ENCODE measurements at places on chromosomes 5 and 9.

DNA sequence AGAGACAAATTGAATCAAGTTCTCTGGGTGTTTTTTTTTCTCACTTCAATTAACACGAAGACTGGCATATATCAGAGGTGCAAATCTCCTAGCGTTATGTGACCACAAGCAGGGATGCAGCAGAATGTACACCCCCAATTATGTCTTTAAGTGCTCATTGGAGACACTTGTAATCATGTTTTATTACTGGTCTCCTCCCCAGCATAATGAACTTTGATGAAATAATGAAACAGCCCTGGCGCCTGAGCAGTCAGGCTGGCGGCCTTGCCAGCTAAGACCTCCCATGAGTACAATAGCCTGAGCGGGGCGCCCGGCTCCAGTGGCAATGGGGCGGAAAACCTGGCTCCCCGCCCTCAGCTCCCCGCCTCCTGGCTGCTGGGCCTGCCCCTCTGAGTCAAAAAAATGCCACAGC lies 209.4 kb upstream of the MSX2 start:
- ATAC-seq, result peak; percentile 37

DNA sequence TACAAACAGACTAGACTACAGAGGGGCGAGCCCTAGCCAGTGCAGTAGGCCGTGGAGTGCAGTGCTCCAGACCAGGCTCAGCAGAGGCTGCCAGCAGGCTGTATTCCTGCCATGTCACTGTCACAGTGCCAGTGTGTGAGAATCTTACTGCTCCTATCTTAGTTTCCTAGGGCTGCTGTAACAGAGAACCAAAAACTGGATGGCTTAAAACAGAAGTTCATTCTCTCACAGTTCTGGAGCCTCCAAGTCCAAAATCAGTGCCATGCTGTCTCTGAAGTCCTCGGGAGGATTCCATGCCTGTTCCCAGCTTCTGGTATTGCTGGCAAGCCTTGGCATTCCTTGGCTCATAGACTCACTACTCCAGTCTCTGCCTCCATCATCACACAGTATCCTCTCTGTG lies 75.0 kb upstream of the SAP30L start:
- no peak for ATAC-seq

- no peak for ATAC-seq
These were observed 52.3 kb downstream of the SLC46A2 start for GRCh38 chr9:112838342-112838741.

GRCh38 chr5:143237664-143238063 lies 165.8 kb downstream of the NR3C1 start:
- ATAC-seq, result no peak

DNA sequence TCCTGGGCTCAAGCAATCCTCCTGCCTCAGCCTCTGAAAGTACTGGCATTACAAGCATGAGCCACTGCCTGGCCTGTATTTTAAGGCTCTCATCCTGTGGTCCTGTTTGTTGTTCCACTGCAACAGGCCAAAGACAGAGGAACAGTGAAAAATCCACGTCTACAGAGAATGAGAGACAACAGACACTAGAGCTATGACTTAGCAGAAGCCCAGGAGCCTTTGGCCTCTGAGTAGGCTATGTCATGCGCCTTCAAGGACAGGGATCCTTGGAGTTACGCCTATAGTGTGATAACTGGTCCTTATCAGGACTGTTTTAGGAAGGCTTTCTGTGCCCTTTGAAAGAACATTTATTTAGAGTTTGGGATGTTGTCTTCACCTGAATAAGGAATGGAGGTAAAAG lies 10.5 kb downstream of the POC5 start:
- ATAC-seq, result no peak

- ATAC-seq, result no peak
These were observed 403.9 kb downstream of the ZNF608 start for GRCh38 chr5:124342584-124342983.

- ATAC-seq, result no peak
These were observed 116.6 kb downstream of the PCSK1 start for GRCh38 chr5:96316487-96316886.

DNA sequence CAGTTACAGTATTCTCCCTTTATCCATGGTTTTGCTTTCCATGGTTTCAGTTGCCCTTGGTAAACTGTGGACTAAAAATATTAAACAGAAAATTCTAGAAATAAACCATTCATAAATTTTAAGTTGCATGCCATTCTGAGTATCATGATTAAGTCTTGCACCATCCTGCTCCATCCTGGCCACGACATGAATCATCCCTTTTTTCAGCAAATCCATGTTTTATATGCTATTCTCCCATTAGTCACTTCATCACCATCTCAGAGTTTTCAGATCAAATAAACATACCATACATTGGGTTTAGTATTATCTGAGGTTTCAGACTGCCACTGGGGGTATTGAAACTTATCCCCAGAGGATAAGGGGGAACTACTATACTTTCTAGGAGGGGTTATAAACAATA lies 234.4 kb upstream of the ATP10B start:
- no peak for ATAC-seq

GRCh38 chr5:180593446-180594206 lies 2.3 kb upstream of the SCGB3A1 start:
- no peak for ATAC-seq

GRCh38 chr9:104850786-104851545 lies 77.0 kb downstream of the ABCA1 start:
- ATAC-seq, result no peak

DNA sequence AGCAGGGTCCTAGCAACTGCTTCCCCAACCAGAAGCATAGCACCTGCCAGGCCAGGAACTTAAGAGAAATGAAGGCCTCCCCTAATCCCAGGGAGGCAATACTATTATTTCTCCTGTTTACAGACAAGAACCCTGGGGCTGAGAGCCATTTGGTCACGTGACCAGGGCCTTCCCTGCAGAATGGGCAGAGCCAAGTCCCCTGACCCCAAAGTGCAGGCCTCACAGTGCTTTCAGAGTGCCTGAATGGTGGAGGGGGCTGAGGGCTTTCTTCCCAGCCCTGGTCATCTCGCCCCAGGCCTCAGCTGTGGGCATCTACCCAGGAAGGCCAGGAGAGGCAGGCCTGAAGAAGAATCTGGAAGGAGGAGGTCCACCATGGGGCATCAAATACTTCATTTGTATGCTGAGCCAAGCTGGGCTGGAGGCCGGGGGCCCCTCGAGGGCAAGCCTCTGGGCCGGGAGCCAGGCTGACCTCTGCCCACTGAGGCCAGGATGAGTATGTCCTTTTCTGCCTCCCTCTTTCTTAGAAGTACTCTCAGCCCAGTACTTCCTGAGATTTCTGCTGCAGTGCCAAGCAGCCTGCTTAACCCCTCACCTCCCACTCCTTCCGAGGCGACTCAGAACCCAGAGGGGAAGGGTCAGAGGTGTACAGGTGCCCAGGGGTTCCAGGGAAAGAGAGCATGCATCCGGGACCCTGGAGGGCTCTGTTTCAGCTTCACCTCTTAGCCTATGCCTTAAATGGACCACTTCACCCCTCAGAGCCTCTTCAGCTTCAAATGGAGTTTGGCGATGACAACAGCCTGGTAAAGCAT lies 18.9 kb upstream of the DUSP1 start:
- no peak for ATAC-seq

DNA sequence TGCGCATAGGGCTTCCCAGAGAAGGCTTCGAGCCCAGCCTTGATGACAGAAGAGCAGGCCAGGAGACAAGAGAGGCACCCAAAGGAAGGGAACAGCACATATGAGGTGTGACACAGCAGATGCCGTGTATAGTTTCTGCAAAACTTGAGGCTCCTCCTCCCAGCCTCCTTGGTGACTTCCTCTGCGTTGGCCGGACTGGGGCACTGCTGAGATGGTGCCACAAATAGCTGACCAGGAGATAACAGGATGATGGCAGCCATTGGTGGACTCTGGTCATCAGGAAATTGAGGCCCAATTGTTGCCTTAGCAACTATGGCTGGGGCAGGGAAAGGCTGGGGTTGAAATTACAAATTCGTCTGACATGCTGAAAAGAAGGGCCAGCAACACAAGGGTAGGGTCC lies 4.8 kb upstream of the ZNF79 start:
- no peak for ATAC-seq

DNA sequence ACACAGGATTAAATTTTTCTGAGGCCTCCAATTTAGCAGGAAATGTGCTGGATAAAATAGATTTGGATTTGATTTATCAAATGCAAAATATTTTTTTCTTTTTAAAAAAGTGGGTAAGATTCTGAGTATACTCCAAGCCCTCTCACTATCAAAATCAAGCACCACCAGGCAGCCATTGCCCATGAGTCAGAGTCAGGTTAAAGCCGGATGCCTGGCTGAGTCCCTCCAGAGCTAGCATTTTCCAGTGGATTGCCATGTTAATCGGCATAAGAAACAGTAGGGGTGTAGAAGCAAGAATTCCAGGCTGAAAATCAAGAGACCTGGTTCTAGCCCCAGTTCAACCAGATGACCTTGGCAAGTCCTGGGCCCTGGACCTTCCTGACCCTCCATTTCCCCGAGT lies 85.3 kb downstream of the FAM114A2 start:
- no peak for ATAC-seq

DNA sequence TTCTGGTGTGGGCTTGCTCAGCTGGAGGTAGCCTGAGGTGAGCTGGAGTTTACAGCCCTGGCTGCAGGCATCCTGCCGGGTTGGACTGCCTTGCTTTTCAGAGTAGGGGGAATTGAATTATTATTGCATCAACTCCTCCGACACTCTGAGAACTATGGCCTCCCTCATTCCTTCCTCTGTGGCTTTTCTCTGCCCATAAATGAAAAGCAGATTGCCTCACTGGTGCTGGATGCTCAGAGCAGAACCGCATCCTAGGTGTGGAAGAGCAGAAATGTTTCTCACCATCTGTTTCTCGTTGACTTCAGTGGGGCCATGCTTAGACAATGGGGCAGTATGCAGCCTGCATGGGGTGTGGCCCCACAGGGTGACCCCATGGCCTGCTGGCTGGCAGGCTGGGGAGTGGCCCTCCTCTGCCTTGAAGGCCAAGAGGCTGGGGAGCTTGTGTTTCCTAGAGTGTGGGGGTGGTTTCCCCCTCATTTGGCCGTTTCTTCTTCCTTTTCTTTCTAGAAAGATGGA lies 27.3 kb upstream of the TGFBI start:
- no peak for ATAC-seq

GRCh38 chr9:38621434-38622287 lies 1.3 kb upstream of the ANKRD18A start:
- ATAC-seq, result peak; percentile 48

GRCh38 chr5:92041206-92041605 lies 658.1 kb upstream of the ARRDC3 start:
- ATAC-seq, result no peak

- ATAC-seq, result no peak
These were observed 79.7 kb downstream of the SEMA6A start for GRCh38 chr5:116494784-116495450.

GRCh38 chr9:82968816-82969215 lies 94.1 kb downstream of the RASEF start:
- ATAC-seq, result no peak

DNA sequence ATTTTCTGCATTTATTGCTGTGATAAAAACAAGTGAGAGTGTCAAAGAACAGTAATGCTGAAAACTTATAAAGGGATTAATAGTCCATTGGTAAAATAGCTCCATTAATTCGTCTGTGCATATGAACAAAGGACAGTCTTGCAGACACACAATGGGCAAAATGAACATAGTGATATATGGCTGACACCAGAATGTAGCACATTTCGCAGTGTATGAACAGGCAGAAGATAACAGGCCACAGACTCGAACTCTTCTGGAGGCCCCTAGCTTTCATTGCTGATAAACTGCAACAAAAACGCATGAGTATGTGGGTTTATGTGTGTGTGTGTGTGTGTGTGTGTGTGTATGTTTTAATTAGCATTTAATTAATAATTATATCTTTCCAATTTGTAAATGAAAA lies 354.8 kb downstream of the TAF11L14 start:
- no peak for ATAC-seq

DNA sequence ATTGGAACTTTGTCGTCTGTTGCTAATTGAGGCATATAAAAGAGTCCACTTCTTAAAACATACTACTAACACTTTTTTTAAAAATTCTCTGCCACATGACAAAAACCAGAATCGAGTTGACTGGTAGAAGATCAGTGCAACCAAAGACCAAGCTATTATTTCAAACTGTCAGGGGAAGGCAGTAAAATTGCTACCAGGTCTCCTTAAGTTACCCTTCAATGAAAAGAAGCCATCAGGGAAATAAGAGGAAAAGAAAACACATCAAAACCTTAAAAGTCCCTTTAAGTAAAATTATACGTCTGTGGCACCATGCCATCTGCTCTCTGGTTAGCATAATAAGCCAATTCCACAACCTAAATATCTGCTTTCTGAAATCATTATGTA lies 9.6 kb downstream of the ZNF608 start:
- no peak for ATAC-seq

- peak; percentile 58 for ATAC-seq
These were observed 122.6 kb downstream of the APBA1 start for GRCh38 chr9:69549310-69550202.

GRCh38 chr5:39132128-39132447 lies 57.9 kb upstream of the RICTOR start:
- no peak for ATAC-seq

- ATAC-seq, result no peak
These were observed 41.1 kb downstream of the LIX1 start for GRCh38 chr5:97101189-97101910.
